Astrocyte (in vitro differentiated cells and primary cell): ENCODE measurements at places on chromosomes 16 and 17. TPM values are rescaled to one million over a fixed set of nuclear protein-coding genes. Genes with fewer than 3 reads are reported as not detected.

The KRTAP1-4 gene
- total RNA-seq, result not detected in 2 replicates

GRCh38 chr17:1882836-1883235 lies 53.0 kb downstream of the RPA1 start:
- DNase-seq, result no peak

GRCh38 chr17:77613218-77613617 lies 345.3 kb upstream of the TNRC6C start:
- no peak for DNase-seq

- DNase-seq, result peak; percentile 10
These were observed 4.2 kb downstream of the GIT1 start for GRCh38 chr17:29585080-29585751.

DNA sequence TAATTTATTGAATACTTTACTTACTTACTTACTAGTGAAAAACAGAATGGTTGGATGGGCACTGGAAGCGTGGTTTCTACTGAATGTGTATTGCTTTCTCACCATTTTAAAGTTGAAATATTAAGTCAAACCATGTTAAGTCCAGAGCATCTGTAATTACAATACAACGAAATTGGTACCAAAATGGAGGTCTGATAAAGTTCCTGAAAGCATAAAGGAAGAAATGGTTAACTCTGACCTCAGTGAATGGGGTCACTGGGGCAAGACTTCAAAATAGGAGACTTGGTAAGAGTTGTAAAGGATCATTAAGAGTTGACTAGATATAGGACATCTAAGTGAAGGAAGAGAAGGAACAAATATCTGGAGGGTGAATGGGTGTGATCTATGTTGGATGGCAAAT lies 237.1 kb downstream of the MAF start:
- no peak for DNase-seq

- DNase-seq, result no peak
These were observed 374.5 kb upstream of the MON1B start for GRCh38 chr16:76816475-76816874.

DNA sequence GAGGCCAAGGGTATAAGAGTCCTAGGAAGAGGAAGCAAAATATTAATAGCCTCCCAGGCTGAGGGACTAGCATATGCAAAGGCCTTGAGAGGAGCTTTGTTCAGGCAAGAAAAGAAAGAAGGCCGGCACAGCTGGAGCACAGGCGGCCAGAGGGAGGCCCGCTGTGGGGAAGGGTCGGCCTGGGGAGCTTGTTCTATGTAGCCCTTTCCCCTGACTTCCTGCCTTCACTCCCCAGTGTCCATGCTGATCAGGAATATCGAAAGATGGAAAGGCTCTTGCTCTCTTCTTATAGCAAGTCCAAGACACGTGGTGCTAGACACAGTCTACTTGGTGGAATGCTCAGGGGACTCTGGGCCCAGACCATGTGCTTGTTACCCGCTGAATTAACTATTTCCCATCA lies 27.4 kb upstream of the HAS3 start:
- DNase-seq, result no peak

The ACACA gene
- 74.3 and 88.3 TPM in 2 replicates for total RNA-seq

- no peak for DNase-seq
These were observed 183.1 kb downstream of the C16orf95 start for GRCh38 chr16:87133966-87134627.

The TBC1D3I gene
- total RNA-seq, result 0.11 and 0.58 TPM in 2 replicates

GRCh38 chr16:565419-566330 lies 1.1 kb upstream of the NHLRC4 start:
- no peak for DNase-seq

DNA sequence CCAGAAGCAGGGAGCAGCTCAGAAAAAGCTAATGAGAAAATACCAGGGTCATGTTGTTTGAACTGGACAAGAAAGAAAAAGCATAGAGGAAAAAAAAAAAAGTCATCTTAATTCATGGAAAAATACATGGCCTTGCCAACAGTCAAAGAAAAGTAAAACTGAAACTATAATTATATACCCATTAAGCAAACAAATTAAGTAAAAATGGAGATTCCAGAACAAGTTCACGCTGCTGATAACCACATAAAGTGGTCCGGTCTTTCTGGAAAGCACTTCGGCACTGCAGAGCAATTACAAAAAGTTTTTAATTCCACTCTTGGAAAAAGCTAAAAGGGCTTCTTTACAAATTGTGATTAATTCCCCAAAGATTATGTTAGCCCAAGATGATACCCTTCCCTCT lies 12.4 kb upstream of the P2RX5 start:
- no peak for DNase-seq

GRCh38 chr17:42676424-42677011 lies at the start of gene PLEKHH3:
PLEKHH3 (minus strand) TSS chr17:42676994; CDS start chr17:42676563, 431 bp downstream.
- no peak for DNase-seq

The KRT9 gene
- 0.09 TPM in 1 of 2 replicates, not detected in the other for total RNA-seq

The GRAP gene
- 0.30 and 0.38 TPM in 2 replicates for total RNA-seq

- DNase-seq, result no peak
These were observed 674.0 kb upstream of the SOX9 start for GRCh38 chr17:71446645-71447437.

The RTN4RL1 gene
- 0.65 and 0.77 TPM in 2 replicates for total RNA-seq

DNA sequence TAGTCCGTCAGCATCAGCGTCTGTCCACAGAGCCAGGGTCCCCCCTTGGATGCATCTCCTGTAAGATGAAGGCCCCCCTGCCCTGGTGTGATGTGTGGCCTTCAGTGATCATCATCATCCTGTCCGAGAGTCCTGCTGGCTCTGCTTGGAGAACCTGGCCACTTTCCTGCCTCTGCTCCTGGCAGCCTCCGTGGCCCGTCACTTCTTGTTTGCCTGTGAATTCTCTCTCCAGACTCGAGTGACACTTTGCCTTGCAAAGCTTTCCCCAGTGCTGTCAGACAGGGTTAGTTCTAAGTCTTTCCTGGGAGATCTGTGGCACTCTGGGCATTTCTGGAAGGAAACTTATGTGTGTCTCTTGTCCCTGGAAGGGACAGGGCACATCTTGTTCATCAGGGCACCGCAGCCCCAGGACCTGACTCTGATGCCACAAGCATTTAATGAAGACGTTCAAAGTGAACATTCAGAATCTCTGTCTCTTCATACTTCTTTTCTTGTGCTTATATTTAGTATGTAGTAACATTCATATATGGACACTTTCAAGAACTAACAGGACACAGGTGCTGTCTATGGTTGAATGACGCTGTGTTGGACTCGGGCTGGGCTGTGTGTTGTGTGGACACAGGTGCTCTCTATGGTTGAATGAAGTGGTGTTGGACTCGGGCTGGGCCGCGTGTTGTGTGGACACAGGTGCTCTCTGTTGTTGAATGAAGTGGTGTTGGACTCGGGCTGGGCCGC lies 68.5 kb downstream of the RPTOR start:
- DNase-seq, result no peak

The TIGD7 gene
- total RNA-seq, result 4.4 and 4.5 TPM in 2 replicates

DNA sequence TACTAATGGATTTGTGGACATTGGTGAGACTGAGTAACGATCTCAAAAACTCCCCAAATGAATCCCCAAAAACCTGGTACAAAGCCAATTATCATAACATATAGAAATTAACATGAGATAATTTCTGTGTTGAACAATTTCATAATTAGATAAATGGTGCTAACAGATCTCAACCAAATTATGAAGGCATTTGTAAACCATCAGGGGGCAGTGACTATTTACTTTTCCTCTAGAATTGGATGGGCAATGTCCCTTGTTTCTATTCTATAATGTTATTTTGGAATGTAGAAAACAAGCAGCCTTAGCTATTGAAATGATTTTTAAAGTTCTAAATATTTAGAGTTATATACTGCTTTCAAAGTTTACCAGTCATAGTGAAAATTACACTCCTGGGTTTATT lies 57.8 kb downstream of the MYH10 start:
- DNase-seq, result no peak

DNA sequence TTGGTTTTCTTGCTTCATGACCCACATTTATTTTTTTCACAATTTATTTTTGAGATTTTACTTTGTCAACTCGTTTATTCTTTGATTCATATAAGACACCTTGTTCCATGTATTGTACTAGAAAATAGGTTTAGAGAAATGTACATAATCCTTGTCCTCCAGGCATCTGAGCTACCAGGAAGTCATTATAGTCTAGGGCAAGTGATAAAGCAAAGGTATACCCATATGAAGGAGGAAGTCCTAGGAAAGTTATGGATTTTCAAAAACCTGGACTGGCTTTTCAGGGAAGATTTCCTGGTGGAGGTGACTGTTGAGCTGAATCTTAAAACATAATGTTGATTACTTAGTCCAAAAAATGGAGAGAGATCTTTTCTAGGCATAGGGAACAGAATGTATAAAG lies 98.8 kb upstream of the SHISA6 start:
- DNase-seq, result no peak

The LGALS9 gene
- 9.0 and 9.4 TPM in 2 replicates for total RNA-seq

The KRT12 gene
- not detected in 2 replicates for total RNA-seq

GRCh38 chr17:29615492-29616299 lies 7.0 kb downstream of the CORO6 start:
- peak; percentile 61 for DNase-seq
